ENCODE measurements at places on chromosomes 12 and 14. TPM values are rescaled to one million over a fixed set of nuclear protein-coding genes. Genes with fewer than 3 reads are reported as not detected.

DNA sequence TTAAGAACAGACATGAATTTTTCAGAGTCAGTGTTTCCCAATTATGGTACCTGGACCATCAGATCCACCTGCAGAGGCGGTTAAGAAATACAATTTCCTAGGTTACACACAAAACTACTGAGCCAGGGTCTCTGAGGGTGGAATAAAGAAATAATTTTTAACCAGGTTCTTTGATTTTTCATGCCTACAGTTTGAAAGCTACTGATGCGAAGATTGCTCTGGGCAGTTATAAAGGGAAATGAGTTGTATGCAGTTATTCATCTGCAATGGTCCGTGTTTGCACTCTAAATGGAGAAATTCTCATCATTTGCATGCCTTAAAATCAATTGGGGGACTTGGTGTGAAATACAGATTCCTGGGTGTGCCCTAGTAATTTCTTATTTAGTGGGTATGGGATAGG lies 89.7 kb downstream of the ERGIC2 start:
- no peaks in the 10 kb centered on the region for H3K27me3 ChIP-seq
- DNase-seq = no peak
- peaks cover 8% of the 10 kb centered on the region for H3K36me3 ChIP-seq
- H3K27ac ChIP-seq = no peak overlapping the region
- no peaks in the 10 kb centered on the region for H3K4me1 ChIP-seq

DNA sequence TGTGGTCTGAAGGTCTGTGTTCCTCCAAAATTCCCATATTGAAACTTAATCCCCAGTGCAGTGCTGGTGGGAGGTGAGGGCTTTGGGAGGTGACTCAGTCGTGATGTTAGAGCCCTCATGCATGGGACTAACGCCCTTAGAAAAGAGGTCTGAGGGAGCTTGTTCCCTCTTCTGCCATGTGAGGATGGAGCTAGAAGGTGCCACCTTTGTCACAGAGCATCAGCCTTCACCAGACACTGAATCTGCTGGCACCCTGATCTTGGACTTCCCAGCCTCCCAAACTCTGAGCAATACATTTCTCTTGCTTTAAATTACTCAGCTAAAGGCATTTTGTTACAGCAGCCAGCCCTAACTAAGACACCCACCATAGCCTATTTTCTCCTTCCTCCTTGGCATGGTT lies 13.9 kb downstream of the RAB15 start:
- peaks cover 6% of the 10 kb centered on the region for H3K4me1 ChIP-seq
- no peaks in the 10 kb centered on the region for H3K36me3 ChIP-seq
- no peak overlapping the region for H3K27ac ChIP-seq
- no peak for DNase-seq
- no peak overlapping the region for H3K4me3 ChIP-seq
- H3K27me3 ChIP-seq = no peaks in the 10 kb centered on the region

DNA sequence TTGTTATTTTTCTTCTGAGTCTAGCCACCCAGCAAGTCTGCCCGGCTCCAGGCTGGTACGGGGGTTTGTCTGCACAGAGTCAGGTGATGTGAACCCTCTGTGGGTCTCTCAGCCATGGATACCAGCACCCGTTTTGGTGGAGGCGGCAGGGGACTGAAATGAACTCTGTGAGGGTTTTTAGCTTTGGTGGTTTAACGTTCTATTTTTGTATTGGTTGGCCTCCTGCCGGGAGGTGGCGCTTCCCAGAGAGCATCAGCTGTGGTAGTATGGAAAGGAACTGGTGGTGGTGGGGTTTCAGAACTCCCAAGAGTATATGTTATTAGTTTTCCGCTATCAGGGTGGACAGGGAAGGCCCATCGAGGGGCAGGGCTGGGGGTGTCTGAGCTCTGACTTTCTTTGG lies 5.3 kb upstream of the SERPINA4 start:
- H3K4me3 ChIP-seq = no peak overlapping the region
- peaks cover 9% of the 10 kb centered on the region for H3K27me3 ChIP-seq
- DNase-seq = no peak

- H3K4me1 ChIP-seq = peaks cover 9% of the 10 kb centered on the region
- H3K4me3 ChIP-seq = no peak overlapping the region
- H3K36me3 ChIP-seq = peaks cover 5% of the 10 kb centered on the region
- no peak overlapping the region for H3K27ac ChIP-seq
Observed at GRCh38 chr12:29395356-29395755, 14.4 kb upstream of the ERGIC2 start.

GRCh38 chr12:47742253-47742825 lies 16.3 kb downstream of the RAPGEF3 start:
- H3K27ac ChIP-seq = no peak overlapping the region
- H3K36me3 ChIP-seq = no peaks in the 10 kb centered on the region
- H3K4me1 ChIP-seq = peaks cover 16% of the 10 kb centered on the region
- peak; percentile 84 for DNase-seq
- H3K27me3 ChIP-seq = peaks cover 14% of the 10 kb centered on the region
- H3K4me3 ChIP-seq = no peak overlapping the region

DNA sequence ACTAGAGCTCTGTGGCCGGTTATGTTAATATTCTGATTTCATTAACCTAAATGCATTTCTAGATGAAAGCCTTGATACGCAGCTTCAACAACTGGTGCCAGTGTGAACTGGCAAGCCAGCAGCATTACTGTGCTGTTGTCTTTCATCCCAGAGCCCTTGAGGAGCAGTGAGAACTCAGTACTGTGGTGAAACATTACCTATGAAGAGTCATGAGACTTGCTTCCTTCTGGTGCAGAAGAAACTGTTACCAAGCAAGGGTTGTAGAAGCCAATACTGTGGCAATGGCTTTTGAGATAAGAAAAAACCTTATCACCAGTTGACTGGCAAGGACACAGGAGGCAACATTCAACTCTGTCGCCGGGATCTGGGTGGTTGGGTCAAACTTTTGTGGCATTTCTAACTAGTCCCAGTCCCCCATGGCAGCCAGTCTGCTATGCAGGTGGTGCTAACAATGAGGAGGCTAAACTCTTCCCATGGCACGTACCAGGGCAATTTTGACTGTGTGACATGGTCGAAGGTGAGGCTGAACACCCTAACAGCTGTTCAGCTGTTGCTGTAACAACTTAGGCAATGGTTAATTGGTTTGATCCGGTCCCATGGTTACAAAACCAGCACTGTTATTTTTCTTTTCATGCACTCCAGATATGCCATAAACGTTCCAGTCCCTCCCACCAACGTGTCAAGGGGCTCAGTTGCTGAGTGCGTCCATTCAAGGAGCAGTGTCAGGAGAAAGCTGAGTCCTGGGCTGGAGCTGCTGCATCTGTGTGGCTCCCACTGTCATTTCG lies 12.6 kb upstream of the LGALS3 start:
- H3K4me3 ChIP-seq = no peak overlapping the region
- H3K27ac ChIP-seq = no peak overlapping the region
- H3K27me3 ChIP-seq = peaks cover 22% of the 10 kb centered on the region
- H3K4me1 ChIP-seq = peaks cover 15% of the 10 kb centered on the region
- DNase-seq = no peak

DNA sequence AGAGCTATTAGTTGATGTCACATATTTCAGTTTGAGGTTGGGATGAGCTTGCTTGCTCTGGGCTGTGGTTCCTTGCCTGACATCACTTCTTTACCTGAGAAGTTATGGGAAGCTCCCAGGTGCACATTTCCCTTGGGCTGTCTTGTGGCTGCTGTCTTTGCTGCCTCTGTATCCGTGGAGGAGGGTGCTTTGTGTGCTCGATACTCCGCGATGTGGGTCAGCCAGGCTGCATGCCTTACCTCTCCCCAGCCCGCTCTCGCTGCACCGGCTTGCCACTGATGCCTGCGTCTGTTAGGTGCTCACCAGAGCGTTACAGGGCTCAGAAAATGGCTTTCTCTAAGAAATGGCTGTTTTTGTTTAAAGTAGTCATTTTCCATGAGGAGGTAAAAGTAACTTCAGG lies 19.6 kb downstream of the PELI2 start:
- no peak overlapping the region for H3K4me3 ChIP-seq
- peaks cover 2% of the 10 kb centered on the region for H3K36me3 ChIP-seq
- no peaks in the 10 kb centered on the region for H3K4me1 ChIP-seq
- peaks cover 13% of the 10 kb centered on the region for H3K27me3 ChIP-seq
- no peak for DNase-seq

GRCh38 chr14:79395061-79395460 lies 816.2 kb downstream of the DIO2 start:
- DNase-seq = no peak
- H3K27ac ChIP-seq = no peak overlapping the region
- no peaks in the 10 kb centered on the region for H3K4me1 ChIP-seq
- H3K36me3 ChIP-seq = no peaks in the 10 kb centered on the region
- H3K27me3 ChIP-seq = no peaks in the 10 kb centered on the region
- no peak overlapping the region for H3K4me3 ChIP-seq

GRCh38 chr12:28068467-28068866 lies 95.9 kb upstream of the PTHLH start:
- no peak for DNase-seq
- peaks cover 6% of the 10 kb centered on the region for H3K27me3 ChIP-seq
- H3K27ac ChIP-seq = no peak overlapping the region
- H3K4me1 ChIP-seq = no peaks in the 10 kb centered on the region
- no peaks in the 10 kb centered on the region for H3K36me3 ChIP-seq
- no peak overlapping the region for H3K4me3 ChIP-seq

- H3K27ac ChIP-seq = no peak overlapping the region
- no peak overlapping the region for H3K4me3 ChIP-seq
- no peak for DNase-seq
- H3K4me1 ChIP-seq = no peaks in the 10 kb centered on the region
- H3K36me3 ChIP-seq = peaks cover 2% of the 10 kb centered on the region
Observed at GRCh38 chr14:39733741-39734140, 301.5 kb upstream of the FBXO33 start.

DNA sequence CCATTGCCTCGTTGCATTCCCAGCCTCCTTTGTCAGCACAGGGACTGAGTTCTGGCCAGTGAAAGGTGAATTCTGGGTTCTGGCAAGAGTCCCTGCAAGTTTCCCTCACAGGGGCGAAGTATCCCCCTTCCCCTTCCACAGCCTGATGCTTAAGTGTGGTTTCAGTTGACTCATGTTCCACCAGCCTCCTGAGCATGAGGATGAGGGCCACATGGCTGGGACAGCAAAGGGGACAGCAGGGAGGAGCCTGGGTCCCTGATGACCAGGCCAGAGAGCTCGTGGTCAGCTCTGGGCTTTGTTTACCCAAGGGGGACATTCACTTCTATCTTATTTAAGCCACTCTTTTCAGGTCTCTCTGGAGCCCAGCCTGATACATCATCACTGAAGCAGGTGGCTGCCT lies 36.5 kb downstream of the CACNA2D4 start:
- H3K36me3 ChIP-seq = no peaks in the 10 kb centered on the region
- no peak overlapping the region for H3K27ac ChIP-seq
- DNase-seq = no peak
- H3K4me1 ChIP-seq = no peaks in the 10 kb centered on the region

DNA sequence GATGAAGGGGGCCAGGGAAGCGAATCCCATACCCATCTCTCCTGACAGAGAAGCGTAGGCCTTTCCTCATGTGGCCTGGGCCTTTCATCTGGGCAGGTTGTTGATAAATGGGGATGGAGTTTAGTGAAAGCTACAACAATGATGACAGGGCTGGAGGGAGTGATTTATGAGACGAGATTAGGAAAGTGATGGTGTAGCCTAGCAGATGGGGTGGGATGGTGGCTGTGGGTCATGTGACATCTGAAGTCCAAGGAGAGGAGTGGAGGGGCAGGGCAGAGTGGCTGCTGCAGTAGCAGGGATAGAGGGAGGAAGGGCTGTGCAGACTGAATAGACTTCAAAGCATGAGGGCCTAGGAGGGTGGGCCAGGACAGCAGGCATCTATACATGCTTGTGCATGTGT lies 85.5 kb downstream of the ADCK1 start:
- DNase-seq = no peak
- H3K27me3 ChIP-seq = no peaks in the 10 kb centered on the region
- H3K27ac ChIP-seq = no peak overlapping the region
- H3K4me3 ChIP-seq = no peak overlapping the region

- H3K27ac ChIP-seq = no peak overlapping the region
- no peak overlapping the region for H3K4me3 ChIP-seq
- no peak for DNase-seq
- H3K4me1 ChIP-seq = peaks cover 27% of the 10 kb centered on the region
Observed at GRCh38 chr12:31736472-31736871, 7.7 kb upstream of the AMN1 start.

- H3K4me1 ChIP-seq = peaks cover 67% of the 10 kb centered on the region
- H3K27ac ChIP-seq = peak overlapping the region; percentile 38
- H3K4me3 ChIP-seq = no peak overlapping the region
- H3K27me3 ChIP-seq = no peaks in the 10 kb centered on the region
Observed at GRCh38 chr14:68951035-68951797, 27.9 kb downstream of the ACTN1 start.

DNA sequence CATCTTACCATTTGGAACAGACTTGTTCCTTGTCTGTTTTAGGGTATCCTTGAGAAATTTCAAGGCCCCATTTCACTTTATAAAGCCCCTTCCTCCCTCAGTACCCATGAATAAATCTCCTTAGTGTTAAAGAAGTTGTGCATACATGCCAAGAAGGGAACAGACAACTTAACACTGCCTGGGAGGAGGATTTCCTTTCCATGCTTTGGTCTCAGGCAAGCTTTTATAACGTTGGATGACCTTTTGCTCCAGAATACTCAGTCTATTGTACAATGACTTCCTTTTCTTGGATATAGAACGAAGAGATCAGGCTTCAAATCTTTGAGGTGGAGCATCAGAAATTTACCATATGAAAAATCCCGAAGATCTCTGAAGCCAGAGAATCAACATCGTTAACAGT lies 551.4 kb downstream of the PRKD1 start:
- no peak for DNase-seq
- H3K36me3 ChIP-seq = no peaks in the 10 kb centered on the region
- H3K27me3 ChIP-seq = no peaks in the 10 kb centered on the region
- H3K27ac ChIP-seq = no peak overlapping the region
- no peaks in the 10 kb centered on the region for H3K4me1 ChIP-seq
- H3K4me3 ChIP-seq = no peak overlapping the region

KRT71 gene
- total RNA-seq = not detected

CLEC9A gene
- not detected for total RNA-seq

GLT8D2 gene
- not detected for total RNA-seq

CEBPE gene
- total RNA-seq = 2.1 TPM

HOXC6 gene
- total RNA-seq = not detected

RTL1 gene
- not detected for total RNA-seq

OASL gene
- 48.6 TPM for total RNA-seq

BMP4 gene
- 0.42 TPM for total RNA-seq

WNT1 gene
- total RNA-seq = 2.0 TPM

All from activated naive CD8-positive, alpha-beta T cell treated with anti-CD3 and anti-CD28 coated beads, Interleukin-2, amount 10 ng/mL, durations not matched to agents 7 days and 5 days (primary cell).